IMR-90 (cell line): ENCODE measurements at places on chromosomes 3 and 15. TPM values are rescaled to one million over a fixed set of nuclear protein-coding genes. Genes with fewer than 3 reads are reported as not detected.

DNA sequence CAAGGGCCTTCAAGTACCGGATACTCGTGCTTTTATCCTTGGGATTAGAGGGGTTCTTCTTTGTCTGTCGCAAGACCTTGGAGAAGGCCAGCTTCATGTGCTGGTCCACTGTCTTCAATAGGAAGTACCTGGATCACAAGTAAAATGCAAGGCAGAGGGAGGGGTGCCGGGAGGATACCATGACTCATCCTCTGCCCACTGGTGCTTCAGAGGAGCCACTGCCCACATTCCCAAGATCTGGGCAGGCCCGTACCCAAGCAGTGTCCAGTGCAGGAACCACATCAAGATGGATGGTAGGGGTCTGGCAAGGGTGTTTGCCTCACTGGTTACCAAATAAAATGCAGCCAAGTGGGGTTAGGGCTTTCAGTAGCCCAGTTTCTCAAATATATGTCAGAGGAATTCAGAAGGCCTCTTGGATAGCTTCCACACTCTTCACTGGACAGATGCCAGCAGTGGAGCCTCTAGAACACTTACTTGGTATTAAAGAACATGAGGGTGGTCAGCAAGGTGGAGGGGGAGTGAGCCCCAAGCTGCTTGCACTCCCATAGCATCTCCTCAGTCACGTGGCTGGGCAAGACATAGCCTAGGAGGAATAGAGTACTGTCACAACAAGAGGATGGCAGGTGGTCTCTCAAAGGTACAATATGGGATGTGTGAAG is 3.6 kb upstream of the IMPDH2 start:
- no peak overlapping the region for H3K4me3 ChIP-seq
- H3K4me1 ChIP-seq = peaks cover 7% of the 10 kb centered on the region
- peaks cover 40% of the 10 kb centered on the region for H3K36me3 ChIP-seq
- no peak for DNase-seq

DNA sequence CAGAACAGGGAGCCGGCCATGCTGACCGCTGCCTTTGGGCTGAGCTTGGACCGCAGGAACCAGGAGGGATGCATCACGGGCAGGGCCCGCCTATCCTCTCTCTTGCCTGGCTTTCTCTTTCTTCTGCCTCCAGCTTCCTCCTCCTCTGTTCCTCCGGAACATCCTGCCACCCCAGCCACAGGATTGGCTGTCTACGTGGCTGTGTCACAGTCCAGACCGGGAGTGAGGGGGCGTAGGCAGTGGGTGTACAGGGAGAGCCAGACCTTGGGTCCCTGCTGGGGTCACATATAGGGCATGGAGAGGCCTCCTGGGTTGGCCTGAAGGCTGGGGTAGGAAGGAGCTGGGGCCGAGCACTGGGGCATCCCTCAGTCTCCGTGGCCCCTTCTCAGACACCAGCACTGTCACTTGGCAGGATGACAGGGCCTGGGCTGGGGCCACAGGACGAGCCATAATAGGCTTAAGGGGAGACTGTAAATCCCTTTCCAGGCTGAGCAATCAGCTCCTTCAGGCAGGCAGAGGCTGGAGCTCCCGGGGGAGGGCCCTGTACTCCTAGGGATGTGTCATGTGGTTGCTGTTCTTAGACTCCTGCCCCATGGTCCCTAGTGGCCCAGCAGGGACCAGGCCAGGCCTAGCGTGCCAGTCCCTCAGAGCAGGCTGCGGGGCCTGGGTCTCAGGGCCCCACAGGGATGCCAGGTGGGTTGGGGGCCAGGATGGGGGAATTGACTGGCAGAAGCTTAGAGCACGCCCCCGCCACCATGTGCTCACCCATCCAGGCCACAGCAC is 25.4 kb downstream of the LINGO1 start:
- peaks cover 27% of the 10 kb centered on the region for H3K27me3 ChIP-seq
- H3K4me3 ChIP-seq = no peak overlapping the region
- peak; percentile 39 for DNase-seq
- no peak overlapping the region for H3K27ac ChIP-seq
- H3K36me3 ChIP-seq = no peaks in the 10 kb centered on the region

- H3K27me3 ChIP-seq = no peaks in the 10 kb centered on the region
- H3K36me3 ChIP-seq = no peaks in the 10 kb centered on the region
- H3K4me3 ChIP-seq = no peak overlapping the region
- DNase-seq = no peak
- H3K27ac ChIP-seq = no peak overlapping the region
- peaks cover 23% of the 10 kb centered on the region for H3K4me1 ChIP-seq
Measured at GRCh38 chr15:73605759-73606436, 27.3 kb downstream of the NPTN start.

GRCh38 chr15:72193836-72194396 is 3.7 kb downstream of the GRAMD2A start:
- H3K27ac ChIP-seq = no peak overlapping the region
- no peaks in the 10 kb centered on the region for H3K4me1 ChIP-seq
- H3K36me3 ChIP-seq = peaks cover 9% of the 10 kb centered on the region
- H3K4me3 ChIP-seq = no peak overlapping the region
- H3K27me3 ChIP-seq = peaks cover 9% of the 10 kb centered on the region

GRCh38 chr3:16407366-16407765 is 106.1 kb downstream of the RFTN1 start:
- no peak for DNase-seq
- H3K36me3 ChIP-seq = peaks cover 16% of the 10 kb centered on the region
- no peaks in the 10 kb centered on the region for H3K27me3 ChIP-seq
- H3K4me3 ChIP-seq = no peak overlapping the region
- H3K4me1 ChIP-seq = peaks cover 19% of the 10 kb centered on the region

DNA sequence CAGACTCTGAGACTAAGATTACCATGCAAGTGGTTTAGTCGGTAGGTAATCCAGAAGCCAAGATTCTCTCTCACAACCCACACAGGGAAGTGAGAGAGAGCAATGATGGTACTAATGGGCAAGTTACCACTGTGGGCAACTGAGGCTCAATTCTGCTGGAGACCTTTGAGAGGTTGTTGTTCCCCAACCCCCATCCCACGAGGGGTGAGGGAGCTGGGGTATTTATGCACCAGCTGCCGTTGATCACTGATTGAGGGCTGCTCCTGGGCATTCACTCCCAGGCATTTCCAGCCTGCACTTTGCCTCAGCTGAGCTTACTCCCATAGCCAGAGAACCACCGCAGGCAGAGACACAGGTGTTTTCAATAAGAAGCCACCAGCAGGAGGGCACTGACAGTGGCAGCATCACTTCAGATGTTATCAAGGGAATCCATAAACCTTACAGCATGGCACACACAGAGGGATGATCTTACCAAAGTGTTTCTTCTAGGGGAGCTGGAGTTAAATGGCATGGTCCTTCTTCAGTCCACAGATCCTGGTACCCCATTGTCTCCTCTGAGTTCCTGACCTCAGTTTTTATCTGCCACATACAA is 15.0 kb upstream of the CCDC174 start:
- H3K4me3 ChIP-seq = no peak overlapping the region
- no peaks in the 10 kb centered on the region for H3K36me3 ChIP-seq
- peaks cover 7% of the 10 kb centered on the region; the same call in 1 of the 2 replicates for H3K27me3 ChIP-seq

DNA sequence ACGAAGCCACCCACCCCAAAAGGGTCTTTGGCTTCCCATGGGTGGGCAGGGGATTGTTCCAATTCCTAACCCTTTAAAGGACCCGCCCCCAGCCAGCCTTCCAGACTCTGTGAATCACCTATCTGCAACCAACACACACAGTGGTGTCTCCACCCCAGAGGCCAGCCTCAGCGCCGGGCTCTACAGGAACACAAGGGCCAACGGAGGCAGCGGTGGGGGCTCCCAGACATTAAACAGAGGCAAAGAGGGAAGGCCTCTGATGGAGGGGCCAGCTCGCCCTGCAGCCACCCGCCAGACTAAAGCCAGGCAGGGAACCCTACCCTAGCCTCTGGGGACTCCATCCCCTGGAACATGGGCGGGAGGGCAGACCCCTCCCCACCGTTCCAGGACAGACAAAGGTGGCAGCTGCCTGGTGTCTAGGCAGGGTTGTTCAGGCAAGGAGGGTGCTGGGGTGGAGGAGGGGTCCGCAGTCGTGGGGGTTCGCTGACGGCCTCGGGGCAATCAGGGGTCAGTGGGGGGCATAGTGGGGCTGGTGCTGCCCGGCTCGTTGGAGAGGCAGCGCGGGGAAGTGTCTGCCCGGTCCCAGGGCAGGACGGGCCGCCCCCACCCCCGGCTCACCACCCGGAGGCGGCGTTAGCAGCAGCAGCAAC is 448 bp downstream of the SHISA5 start:
- peak overlapping the region; percentile 70 for H3K4me3 ChIP-seq
- peak; percentile 42 for DNase-seq
- H3K4me1 ChIP-seq = peaks cover 14% of the 10 kb centered on the region
- H3K27ac ChIP-seq = peak overlapping the region; percentile 78
- peaks cover 10% of the 10 kb centered on the region for H3K36me3 ChIP-seq

DNA sequence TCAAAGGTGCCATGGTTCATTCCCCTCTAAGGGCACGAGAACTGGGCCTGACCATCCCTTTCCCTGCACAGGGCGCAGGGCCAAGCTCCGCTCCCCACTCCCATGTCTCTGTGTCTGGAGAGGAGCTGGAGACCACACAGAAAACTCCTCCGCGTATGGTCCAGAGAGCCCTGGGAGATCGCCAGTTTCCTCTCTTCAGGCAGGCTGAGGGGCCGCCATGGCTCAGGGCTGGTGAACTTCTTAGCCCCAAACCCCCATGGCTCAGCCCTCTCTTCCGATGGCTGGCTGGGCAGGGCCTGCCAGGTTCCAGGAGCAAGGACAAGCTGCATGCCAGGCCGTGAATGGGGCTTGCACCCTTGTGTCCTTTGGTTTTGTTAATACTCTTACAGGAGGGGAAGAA is 52.9 kb downstream of the EXOG start:
- no peaks in the 10 kb centered on the region for H3K4me1 ChIP-seq
- no peak overlapping the region for H3K27ac ChIP-seq
- H3K27me3 ChIP-seq = peaks cover 2% of the 10 kb centered on the region; the same call in 1 of the 2 replicates
- H3K36me3 ChIP-seq = no peaks in the 10 kb centered on the region

DNA sequence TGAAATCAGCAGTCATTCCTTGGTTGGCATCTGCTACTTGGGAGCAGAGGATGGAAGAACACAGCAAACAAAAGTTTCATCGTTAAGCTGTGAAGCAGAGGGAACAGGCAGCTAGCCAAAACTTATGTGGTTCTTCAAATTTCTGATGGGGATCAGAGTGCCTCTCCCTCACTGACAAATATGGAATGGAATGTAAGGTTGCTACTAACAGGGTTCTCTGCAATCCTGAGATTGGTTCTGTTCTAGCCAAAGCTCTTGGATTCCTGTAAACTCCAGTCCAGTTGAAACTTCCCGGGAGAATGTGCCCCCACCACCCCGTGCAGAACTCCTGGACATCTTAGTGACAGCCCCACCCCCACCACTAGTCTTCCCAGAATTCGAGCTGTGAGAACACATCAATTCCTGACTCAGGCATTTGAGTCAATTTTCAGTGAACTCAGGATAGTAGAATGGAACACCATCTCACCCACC is 55.9 kb upstream of the PHLDB2 start:
- peak overlapping the region; percentile 59 for H3K27ac ChIP-seq
- DNase-seq = peak; percentile 97
- peaks cover 4% of the 10 kb centered on the region for H3K4me1 ChIP-seq
- no peaks in the 10 kb centered on the region for H3K36me3 ChIP-seq
- H3K4me3 ChIP-seq = no peak overlapping the region

- H3K36me3 ChIP-seq = no peaks in the 10 kb centered on the region
- H3K27me3 ChIP-seq = no peaks in the 10 kb centered on the region; the same call in 1 of the 2 replicates
- no peak overlapping the region for H3K4me3 ChIP-seq
- no peaks in the 10 kb centered on the region; the same call in 1 of the 2 replicates for H3K4me1 ChIP-seq
Measured at GRCh38 chr15:31042751-31043150, 51.3 kb upstream of the MTMR10 start.

GRCh38 chr3:5473471-5473870 is 286.0 kb downstream of the EDEM1 start:
- H3K36me3 ChIP-seq = no peaks in the 10 kb centered on the region
- H3K27me3 ChIP-seq = no peaks in the 10 kb centered on the region
- no peak for DNase-seq
- H3K27ac ChIP-seq = no peak overlapping the region
- no peak overlapping the region for H3K4me3 ChIP-seq
- no peaks in the 10 kb centered on the region for H3K4me1 ChIP-seq

DNA sequence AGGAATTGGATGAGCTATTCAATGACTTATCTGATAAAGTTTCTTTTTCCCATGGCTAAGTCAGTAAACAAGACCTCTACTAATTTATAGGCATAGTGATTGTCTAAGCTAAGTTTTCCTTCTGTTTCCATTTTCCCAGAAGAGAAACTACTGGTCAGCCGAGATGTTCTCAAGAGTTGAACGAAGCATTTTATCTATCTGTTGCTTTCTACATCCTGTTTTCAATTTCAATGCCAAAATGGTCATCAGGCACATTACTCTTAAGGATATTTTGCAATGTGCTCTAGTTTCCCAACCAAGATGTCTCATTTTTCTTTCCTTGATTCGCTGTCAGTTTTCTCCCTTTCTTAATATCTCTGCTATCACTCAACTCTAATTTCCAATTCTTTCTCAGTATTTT is 228.7 kb downstream of the MBNL1 start:
- H3K4me3 ChIP-seq = no peak overlapping the region
- H3K27ac ChIP-seq = no peak overlapping the region
- DNase-seq = peak; percentile 24
- H3K4me1 ChIP-seq = no peaks in the 10 kb centered on the region
- no peaks in the 10 kb centered on the region for H3K27me3 ChIP-seq
- no peaks in the 10 kb centered on the region for H3K36me3 ChIP-seq

GRCh38 chr3:37923569-37924040 is 61.9 kb downstream of the CTDSPL start:
- no peak overlapping the region; the same call in 1 of the 2 replicates for H3K27ac ChIP-seq
- H3K27me3 ChIP-seq = no peaks in the 10 kb centered on the region
- H3K4me3 ChIP-seq = no peak overlapping the region
- peaks cover 2% of the 10 kb centered on the region; the same call in 1 of the 2 replicates for H3K36me3 ChIP-seq
- H3K4me1 ChIP-seq = peaks cover 26% of the 10 kb centered on the region

DNA sequence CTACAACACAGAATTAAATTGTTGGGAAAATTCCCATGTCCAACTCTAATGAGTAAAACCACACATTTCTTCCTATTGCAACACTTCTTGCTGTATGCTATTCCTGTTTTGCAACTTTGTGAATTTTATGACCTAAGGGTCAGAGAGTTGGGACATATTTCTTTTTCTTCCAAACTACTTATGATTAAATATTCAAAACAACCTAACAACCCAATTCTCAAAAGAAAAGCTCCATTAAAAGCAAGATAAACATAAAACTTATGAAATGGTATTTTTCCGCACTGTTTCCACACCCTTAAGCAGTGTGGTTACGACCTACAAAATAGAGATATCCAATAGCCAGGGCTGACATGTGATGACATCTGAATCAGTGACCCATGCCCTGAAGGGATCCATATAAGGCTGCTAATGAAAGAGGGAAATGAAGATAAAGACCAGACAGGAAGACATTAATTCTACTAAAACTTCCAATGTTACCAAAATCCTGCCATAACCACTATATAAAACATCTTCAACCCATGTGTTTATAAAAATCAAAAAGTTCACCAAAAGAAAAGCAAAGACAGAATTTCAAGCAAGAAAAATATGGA is 45.6 kb downstream of the DMXL2 start:
- H3K4me1 ChIP-seq = peaks cover 4% of the 10 kb centered on the region
- peak; percentile 19 for DNase-seq
- H3K27ac ChIP-seq = no peak overlapping the region
- no peaks in the 10 kb centered on the region for H3K27me3 ChIP-seq
- no peaks in the 10 kb centered on the region for H3K36me3 ChIP-seq

SCN11A gene
- 0.02 TPM in 1 of 2 replicates, not detected in the other for polyA plus RNA-seq

GCSAM gene
- polyA plus RNA-seq = not detected in 2 replicates

CCDC13 gene
- 0.19 TPM in 2 replicates for polyA plus RNA-seq
